ENCODE measurements at places on chromosomes 12 and 14. TPM values are rescaled to one million over a fixed set of nuclear protein-coding genes. Genes with fewer than 3 reads are reported as not detected.

Gene IFNG
- not detected for total RNA-seq

- no peak for DNase-seq
Measured at GRCh38 chr12:120126635-120127005, 10.1 kb upstream of the RAB35 start.

GRCh38 chr14:61642614-61642982 lies 52.7 kb upstream of the HIF1A start:
- no peak for DNase-seq

- DNase-seq, result no peak
Measured at GRCh38 chr14:89190765-89191513, 226.1 kb downstream of the FOXN3 start.

DNA sequence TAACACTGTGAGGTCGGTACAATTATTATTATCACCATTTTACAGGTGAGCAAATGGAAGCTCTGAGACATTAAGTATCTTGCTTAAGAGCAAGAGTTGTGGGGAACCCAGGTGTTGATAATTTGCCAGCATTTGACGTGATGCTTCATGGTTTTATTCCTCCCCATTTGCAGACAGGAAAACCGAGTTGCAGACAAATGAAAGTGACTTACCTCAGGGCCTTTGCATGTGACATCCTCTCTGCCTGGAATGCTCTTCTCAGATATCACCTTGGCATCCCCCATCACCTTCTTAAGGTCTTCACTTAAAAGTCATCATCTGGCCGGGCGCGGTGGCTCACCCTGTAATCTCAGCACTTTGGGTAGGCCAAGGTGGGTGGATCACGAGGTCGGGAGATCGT lies 21.0 kb upstream of the P2RX7 start:
- DNase-seq, result no peak

- peak; percentile 92 for DNase-seq
Measured at GRCh38 chr12:71183018-71183417, 25.2 kb upstream of the TSPAN8 start.

Gene APOF
- total RNA-seq, result not detected

DNA sequence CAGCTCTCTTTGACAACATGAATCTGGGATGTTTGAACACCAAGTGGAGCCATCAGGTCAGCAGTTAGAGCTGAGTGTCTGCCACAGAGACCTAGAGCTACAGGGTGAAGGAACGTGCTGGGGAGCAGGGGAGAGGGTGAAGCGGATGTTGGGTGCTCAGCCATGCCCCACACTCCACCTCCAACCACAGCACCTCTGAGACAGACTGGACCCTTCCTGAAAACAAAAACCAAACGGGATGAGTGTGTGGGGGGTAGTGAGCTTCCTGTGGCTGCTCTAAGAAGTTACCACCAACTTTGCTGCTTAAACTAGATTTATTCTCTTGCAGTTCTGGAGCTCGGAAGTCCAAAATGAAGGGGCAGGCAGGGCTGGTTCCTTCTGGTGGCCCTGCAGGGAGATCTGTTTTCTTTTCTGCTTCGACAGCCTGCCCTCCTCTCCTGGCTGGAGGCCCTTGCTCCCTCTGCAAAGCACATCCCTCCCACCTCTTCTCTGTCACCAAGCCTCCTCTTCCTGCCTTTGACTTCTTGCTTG lies 5.6 kb upstream of the GOLGA3 start:
- no peak for DNase-seq

GRCh38 chr12:58211211-58211610 lies 269.8 kb downstream of the ATP23 start:
- no peak for DNase-seq

DNA sequence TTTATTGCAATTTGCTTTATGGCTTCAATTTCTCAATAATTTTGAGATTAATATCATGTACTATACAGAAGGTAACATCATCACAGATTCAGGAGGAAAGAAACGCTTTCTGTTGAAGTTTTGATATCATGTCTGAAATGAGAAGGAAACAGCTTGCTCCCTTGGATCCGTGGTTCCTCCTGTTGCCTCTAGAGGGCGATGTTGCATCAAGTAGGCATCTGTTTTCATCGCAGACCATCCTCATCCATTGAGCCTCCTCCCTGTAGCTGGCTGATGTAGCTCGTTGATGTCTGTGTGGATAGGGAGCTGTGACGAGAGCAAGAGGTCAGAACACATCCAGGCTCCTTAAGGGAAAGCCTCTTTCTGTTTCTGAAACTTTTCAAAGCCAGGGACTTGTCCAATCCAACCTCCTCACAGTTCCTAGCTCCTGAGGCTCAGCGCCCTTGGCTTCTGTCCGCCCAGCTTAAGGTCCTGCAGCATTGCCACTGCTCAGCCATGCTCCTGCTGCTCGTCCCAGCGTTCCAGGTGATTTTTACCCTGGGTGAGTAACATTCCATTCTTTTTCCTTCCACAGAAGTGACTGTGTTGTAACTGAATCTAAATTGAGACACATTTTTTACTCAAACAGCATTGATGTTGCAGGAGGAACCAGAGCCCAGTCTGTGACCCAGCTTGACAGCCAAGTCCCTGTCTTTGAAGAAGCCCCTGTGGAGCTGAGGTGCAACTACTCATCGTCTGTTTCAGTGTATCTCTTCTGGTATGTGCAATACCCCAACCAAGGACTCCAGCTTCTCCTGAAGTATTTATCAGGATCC lies 304.8 kb upstream of the OR4E1 start:
- DNase-seq, result peak; percentile 62

All from PC-3 (cell line).